AG04450 (cell line): ENCODE measurements at places on chromosomes 7 and 10.

- no peak for DNase-seq
These were observed 1.1 kb upstream of the BNIP3 start for GRCh38 chr10:131982796-131983195.

- no peak for DNase-seq
These were observed 2.1 kb downstream of the GHRHR start for GRCh38 chr7:30965883-30966282.

GRCh38 chr7:1106793-1107421, 19.0 kb downstream of the GPER1 start:
- DNase-seq: no peak

DNA sequence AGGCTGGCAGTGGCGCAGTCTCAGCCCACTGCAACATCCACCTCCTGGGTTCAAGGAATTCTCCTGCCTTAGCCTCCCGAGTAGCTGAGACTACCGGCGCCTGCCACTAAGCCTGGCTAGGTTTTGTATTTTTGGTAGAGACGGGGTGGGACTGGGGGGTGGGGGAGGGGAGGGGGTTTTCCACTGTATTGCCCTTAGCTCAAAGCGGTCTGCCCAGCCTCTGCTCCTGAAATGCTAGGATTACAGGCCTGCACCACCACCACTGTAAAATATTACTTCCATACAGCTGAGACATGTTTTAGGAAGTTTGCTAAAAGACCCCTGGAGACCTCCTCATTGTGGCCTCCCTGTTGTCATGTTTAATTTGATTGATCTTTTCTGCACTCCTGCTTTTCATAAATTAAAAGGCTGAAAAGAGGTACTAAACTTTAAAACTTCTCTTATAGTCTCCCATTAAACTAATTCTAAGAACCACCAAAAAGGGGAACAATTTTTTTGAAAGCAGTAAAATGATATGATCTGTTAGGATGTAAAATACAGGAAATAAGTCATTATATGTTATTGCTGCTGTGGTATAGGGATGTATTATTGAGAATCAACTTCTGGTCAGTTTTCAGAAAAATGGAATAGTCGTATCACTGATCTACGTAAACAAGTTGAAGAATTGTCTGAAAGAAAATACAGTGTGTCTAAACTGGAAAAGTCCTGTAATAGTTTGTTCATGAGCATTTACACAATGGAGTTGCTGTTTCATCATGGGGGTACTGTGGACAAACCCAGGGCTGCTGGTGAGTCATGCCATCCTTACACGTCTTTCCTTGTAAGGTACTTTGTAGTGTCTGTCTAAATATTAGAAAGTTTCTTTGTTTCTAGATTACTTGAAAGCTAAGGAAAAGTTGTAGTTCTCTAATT, 72.9 kb upstream of the TMEM248 start:
- DNase-seq: peak; percentile 49

DNA sequence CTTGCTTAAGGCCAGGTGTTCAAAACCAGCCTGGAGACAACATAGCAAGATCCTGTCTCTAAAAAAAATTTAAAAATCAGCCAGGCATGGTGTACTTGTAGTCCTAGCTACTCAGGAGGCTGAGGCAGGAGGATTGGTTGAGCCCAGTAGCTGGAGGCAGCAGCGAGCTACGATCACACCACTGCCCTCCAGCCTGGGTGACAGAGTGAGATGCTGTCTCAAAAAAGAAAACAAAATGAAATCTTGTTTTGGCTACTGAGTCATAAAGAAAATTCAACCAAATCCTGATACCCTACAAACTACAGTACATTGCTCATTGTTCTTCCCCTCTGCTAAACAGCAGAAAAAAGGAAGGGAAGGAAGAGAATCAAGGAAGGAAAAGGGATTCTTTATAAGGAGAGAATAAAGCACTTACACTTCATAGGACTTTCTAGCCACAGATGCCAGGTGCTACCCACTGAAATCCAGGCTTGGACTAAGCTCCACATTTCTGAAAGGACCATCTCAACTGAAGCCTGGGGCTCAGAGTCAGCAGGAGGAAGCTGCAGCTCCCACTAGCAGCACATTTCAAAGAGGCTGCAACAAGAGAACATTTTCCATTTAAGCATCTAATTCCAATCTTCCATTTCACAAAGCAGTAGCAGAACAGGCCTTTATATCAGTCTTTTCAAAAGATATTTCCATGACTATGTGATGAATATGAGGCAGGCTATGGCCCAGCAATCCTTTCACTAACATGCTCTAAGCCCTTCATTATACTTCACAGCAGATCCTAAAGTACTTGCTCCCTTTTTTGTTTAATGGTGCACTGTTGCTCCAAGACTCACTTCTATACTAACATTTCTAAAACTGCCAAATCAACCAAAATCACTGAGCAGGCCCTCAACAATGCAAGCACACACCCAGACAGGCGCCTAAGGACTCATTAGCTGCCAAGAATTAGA, 13.5 kb downstream of the TNPO3 start:
- no peak for DNase-seq

- peak; percentile 90 for DNase-seq
These were observed 716 bp downstream of the OGA start for GRCh38 chr10:101817337-101818118.

GRCh38 chr7:108145401-108145800, 15.2 kb upstream of the LAMB4 start:
- DNase-seq: no peak

DNA sequence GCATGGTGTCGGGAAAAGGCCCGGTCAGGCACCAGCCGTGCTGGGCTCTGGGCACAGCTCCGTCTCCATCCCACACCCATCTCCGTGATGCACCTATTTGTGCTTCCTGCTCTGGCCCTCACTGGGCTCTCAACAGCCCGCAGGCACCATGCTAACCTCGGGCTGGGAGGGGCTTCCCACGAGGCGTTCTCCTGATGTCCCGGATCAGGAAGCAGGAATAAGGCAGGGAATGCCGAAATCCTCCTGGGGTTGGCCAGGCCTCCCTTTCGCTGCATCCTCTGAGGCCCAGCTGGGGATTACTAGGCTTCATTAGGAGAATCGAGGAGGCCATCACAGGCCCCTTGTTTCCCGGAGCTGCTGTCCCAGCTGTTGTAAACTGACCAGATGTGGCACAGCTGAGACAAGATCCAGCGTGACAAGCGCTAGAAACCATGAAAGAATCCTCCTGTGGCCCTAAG, 72.0 kb downstream of the FAM53B start:
- DNase-seq: no peak

DNA sequence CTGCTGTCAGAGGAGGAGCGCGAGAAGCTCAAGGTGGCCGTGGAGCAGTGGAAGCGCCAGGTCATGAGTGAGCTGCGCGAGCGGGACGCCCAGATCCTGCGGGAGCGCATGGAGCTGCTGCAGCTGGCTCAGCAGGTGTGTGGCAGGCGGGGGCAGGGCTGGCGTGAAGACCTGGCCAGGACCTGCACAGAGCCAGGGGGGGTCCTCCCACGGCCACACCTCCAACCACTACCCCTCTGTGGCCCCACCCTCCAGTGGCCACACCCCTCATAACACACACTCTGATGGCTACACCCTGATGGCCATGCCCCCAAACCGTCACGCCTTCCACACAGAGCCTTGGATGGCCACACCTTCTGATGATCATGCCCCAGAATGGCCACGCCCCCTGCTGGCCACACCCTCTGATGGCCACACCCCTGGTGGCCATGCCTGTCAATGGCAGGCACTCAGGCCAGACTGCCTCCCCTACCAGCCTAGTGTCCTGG, 23.4 kb upstream of the DPYSL4 start:
- no peak for DNase-seq

DNA sequence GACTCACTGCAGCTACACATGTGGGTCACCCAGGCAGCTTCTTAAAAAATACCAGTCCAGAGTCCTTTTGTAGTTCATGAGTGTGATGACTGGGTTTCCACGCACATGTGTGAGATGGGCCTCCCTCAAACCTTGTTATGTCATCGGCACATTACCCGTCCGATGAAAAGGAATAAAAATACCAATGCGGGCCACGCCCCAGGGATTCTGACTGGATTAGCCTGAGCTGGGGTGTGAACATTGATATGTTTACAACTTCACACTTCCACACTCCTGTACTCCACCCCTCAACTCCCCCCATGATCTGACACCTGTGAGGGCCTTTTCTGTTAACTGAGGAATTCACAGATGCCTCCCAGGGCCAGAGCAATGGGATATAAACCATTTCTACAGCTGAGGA, 6.2 kb downstream of the SLC29A3 start:
- DNase-seq: no peak

DNA sequence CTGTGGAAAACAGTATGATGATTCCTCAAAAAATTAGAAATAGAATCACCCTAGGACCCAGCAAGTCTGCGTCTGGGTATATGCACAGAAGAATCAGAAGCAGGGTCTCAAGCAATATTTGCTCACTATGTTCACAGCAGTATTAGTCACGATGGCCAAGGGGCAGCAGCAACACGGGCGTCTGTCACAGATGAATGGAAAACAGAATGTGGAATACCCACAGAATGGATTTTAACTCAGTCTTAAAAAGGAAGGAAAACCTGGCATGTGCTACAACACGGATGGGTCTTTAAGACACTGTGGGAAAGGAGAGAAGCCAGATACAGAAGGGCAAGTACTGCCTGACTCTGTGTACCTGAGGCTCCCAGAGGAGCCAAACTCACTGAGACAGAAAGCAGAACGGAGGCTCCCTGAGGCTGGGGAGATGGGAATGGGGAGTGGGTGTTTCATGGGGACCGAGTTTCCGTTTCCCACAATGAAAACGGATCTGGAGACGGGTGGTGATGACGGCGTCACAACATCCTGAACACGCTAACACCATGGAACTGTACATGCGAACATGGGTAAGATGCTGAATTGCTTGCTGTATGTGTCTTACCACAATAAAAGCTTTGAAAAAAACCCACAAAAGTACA, 36.7 kb upstream of the INPP5A start:
- DNase-seq: no peak

DNA sequence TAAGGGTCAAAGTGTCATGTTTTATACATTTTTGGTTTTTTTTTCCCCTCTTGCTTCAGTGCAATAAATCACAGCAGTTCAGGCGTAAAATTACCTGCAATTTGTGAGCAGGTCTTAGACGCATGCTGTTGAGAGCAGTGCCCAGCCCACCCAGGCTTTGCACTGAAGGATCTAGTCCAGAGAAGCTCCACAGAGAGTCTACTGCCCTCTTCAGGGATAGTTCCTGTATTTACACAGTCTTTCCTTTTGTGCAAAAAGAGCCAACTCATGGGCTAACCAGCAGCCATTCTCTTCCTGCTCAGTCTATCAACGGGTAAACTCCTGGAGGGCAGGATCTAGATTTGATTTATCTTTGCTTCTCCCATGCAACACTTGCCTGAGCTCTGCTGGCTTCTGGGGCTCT, 82.2 kb upstream of the NAMPT start:
- DNase-seq: no peak

GRCh38 chr10:31761156-31761555, 167.5 kb downstream of the ARHGAP12 start:
- no peak for DNase-seq

DNA sequence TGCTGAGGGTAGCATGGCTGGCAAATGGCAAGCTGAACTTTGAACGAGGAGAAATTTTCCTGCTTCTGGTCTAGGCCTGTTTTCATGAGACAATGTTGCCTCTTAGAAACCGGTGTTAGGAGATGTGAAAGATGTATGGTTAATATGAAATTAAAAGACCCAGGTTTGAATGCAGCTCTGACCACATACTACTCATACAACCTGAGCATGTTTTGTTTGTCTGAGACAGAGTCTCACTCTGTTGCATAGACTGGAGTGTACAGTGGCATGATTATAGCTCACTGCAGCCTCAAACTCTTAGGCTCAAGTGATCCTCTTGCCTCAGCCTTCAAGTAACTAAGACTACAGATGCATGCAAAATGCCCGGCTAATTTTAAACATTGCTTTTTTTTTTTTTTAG, 193.4 kb upstream of the FZD8 start:
- DNase-seq: no peak

DNA sequence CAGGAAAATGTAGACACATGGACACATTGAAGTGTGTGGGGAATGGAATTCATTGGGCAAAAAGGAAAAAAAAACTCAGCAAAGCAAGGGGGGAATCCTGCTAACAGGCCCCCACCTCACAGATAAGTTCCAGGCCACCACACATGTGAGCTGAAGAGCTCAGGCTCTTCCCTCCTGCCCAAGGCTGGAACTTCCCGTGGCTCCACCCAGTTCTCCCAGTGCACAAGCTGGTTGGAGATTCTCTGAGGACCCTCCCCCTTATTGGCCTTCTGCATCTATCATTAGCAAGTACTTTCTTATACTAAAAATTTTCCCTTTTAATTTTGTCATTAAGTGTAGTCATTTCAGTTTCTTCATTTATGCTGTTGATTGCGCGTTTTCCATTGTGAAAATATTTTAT, 190.8 kb downstream of the CCSER2 start:
- no peak for DNase-seq

GRCh38 chr7:18626086-18626485, 130.5 kb downstream of the HDAC9 start:
- DNase-seq: no peak

DNA sequence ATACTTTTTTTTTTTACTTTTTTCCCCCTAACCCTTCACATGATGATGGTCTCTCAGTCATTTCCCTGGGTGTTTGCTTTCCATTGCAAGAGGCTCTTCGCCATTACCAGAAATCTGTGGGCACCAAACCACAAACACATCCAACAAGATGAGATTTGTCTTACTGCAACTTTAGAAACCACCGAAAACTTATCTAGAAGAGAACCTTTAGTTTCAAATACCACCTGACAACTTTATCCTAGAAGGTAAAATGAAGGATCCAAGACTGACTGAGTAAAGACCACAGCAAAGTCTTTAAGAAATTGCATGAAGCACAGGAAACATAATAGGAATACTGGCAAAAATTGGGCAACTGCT, 363.3 kb upstream of the MBL2 start:
- DNase-seq: no peak

DNA sequence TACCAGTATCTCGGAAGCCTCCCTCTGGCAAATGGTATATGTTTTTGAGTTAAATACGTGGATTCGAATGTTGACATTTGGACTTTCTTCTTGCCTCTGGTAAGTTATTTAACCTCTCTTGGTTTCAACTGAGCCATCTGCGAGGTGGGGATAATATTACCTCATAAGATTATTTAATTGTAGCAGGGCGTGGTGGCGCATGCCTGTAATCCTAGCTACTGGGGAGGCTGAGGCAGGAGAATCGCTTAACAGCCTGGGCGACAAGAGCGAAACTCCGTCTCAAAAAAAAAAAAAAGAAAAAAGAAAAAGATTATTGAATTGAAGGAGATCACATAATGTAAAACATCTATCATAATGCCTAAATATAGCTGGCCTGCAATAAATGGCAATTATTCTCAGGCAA, 396 bp upstream of the TAF5 start:
- no peak for DNase-seq
